H1 (cell line): ENCODE measurements at places on chromosomes 1 and 21. TPM values are rescaled to one million over a fixed set of nuclear protein-coding genes. Genes with fewer than 3 reads are reported as not detected.

Gene USP24
- 33.8 and 34.6 TPM in 2 replicates for total RNA-seq

DNA sequence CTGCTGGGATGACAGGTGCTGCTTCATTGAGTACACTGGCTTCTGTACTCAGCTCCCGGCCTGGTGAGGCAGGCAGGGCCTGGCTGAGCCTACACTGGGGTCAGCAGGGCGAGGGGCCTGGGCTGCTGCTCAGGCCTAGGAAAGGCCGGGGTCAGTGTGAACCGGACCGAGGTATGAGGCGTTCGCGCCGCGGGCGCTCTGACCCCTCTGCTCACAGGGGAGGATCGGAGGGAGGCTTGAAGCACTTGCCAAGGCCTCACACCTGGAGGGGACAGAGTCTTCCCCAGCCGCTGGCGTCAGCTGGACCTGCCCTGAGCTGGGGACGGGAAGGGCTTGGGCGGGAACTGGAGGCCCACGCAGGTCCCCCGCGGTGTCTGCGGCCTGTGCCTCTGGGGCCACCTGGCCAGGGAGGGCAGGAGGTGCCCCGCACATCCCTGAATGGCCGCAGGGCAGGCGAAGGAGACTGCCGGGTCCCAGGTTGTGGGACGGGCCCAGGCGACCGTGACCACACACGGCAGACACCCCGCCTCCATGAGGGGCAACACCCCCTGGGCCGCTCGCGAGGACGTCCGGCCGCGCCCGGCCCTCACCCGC is 466 bp downstream of the PEX10 start:
- peaks cover 14% of the 10 kb centered on the region for H3K4me1 ChIP-seq
- H3K27me3 ChIP-seq, result no peaks in the 10 kb centered on the region
- H3K4me3 ChIP-seq, result peak overlapping the region; percentile 86

DNA sequence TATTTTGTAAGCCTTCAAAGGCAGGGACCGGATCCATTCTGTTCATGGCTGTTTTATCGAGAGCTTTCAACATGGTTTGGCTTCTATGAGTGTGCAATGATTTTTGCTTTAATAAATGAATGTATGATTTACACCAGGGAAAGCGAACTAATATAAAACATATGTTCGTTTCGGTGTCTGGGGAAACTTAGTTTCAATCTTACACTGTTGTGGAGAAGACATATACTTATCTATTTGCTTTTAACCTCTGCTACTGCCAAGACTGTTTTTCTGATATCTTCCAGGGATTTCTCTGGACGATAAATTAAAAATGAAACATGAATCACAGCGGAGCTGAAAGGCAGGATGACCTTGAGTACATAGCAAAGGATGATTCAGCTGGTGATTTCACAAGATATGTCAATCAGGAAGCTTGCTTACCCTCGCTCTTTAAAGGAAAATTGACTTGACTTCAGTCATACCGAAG is 14.7 kb upstream of the CYYR1 start:
- no peaks in the 10 kb centered on the region for H3K27me3 ChIP-seq
- H3K36me3 ChIP-seq, result no peaks in the 10 kb centered on the region
- no peak overlapping the region for H3K27ac ChIP-seq
- no peaks in the 10 kb centered on the region for H3K4me1 ChIP-seq
- DNase-seq, result no peak
- H3K4me3 ChIP-seq, result no peak overlapping the region

GRCh38 chr21:26405735-26406361 is 167.2 kb downstream of the CYYR1 start:
- no peak for DNase-seq
- H3K27me3 ChIP-seq, result no peaks in the 10 kb centered on the region
- no peaks in the 10 kb centered on the region for H3K36me3 ChIP-seq
- H3K4me3 ChIP-seq, result no peak overlapping the region
- H3K4me1 ChIP-seq, result no peaks in the 10 kb centered on the region

DNA sequence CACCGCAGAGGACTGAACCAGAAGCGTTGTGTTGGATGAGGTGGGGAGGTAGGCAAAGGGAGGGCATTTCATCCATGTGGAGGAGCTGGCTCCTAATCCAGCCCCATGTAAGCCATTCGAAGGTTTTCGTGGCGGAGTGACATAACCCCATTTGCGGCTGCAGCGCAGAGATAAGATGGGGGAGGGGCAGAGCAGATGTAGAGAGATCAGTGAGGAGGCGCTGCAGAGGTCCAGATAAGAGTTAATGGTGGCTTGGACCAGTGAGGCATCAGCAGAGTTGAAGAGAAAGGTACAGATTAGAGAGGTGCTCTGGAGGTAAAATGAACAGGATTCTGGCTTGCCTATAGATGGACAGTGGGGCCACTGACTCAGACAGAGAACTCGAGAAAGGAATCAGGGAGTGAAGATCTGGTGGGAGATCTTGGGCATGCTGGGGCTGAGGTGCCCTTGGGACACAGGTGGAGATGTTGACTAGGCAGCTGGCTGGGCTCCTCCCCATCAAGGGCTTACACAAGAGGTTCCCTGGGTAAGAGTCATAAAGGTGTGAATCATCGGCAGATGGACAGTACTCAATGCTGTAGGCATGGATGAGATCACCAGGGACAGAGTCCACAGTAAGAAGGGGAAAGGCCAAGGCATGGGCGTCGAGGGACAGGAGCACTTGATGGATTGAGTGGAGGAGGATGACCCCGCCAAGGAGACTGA is 7.8 kb upstream of the PTPRF start:
- no peaks in the 10 kb centered on the region for H3K4me1 ChIP-seq
- no peak overlapping the region for H3K4me3 ChIP-seq
- no peak for DNase-seq
- no peaks in the 10 kb centered on the region for H3K36me3 ChIP-seq
- H3K27ac ChIP-seq, result no peak overlapping the region

- DNase-seq, result no peak
- H3K27me3 ChIP-seq, result peaks cover 20% of the 10 kb centered on the region
- H3K4me3 ChIP-seq, result no peak overlapping the region
- peaks cover 4% of the 10 kb centered on the region for H3K4me1 ChIP-seq
Observed at GRCh38 chr1:38605063-38605462, 254.5 kb downstream of the RRAGC start.

DNA sequence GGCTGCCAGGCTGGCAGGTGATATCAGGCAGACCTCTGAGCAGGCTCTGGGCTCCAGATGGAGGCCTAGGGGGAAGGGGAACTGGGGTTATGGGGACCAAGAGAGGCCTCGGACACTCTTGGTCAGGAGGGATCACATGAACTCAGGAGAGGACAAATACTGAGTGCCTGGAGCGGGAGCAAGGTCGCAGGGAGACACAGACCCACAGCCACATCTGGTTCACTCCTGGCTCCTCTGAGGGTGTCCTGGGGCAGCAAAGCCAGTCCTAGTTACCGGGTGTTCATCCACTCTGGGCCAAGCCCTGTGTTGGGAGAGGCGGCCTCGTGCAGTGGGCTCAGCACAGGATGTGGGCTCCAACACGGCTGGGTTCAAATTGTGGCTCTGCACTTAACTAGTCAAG is 239.0 kb downstream of the PTPRU start:
- no peaks in the 10 kb centered on the region for H3K27me3 ChIP-seq
- peaks cover 4% of the 10 kb centered on the region; the same call in 1 of the 2 replicates for H3K4me1 ChIP-seq
- H3K36me3 ChIP-seq, result no peaks in the 10 kb centered on the region
- no peak overlapping the region for H3K4me3 ChIP-seq

DNA sequence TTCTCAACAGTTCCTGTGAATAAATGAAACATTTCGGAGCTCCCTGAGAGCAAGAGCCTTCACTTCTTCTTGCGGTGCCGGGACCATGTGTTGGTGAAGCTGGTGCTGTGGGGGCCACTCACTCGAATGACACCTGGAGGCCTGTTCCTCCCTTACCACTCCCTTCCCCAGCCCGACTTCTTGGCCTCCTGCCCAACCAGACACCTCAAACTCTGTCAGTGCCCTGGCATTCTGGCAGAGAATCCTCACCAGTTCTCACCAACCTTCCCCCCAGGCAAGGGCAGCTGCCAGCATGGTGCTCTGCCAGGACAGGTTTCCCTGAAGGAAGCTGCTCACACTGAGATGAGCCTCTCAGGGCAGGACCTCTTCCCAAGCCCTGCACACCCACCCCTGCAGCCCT is 68.3 kb downstream of the MPZL1 start:
- H3K4me1 ChIP-seq, result no peaks in the 10 kb centered on the region
- H3K27me3 ChIP-seq, result no peaks in the 10 kb centered on the region
- no peak for DNase-seq

Gene LRRN2
- total RNA-seq, result 2.3 and 2.5 TPM in 2 replicates

DNA sequence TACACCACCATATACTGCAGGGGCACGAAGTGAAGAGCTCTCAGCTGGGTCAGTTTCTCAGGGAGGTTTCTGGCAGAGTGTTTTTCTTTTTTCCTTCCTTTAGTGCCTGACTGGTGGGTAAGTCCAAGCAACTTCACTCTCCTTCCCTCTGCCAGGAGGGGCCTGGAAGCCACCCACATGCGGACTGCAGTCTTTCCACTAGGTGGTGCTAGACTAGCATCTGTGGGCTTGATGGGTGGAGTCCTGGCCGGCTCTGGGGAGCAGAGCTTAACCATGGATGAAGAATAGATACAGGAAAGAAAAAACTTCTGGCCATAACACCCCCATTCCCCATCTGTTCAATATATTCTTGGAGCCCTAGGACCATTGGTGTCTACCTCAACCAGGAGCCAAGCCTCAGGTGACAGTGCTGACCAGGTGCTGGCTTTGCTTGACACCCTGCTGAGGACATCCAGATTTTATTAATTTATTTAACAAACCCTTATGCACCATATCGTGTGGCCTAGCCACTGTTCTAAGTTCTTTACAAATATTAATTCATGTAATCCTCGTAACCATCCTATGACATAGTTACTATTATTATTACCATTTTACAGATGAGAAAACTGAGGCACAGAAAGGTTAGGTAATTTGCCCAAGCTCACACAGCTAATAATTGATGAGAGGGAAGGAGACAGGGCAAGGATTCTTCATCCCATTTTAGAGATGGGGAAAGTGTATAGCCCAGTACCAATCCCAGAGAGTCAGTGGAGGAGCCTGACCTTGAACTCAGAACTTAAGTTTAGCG is 126.7 kb upstream of the CSF3R start:
- peaks cover 2% of the 10 kb centered on the region; the same call in 1 of the 2 replicates for H3K27me3 ChIP-seq
- H3K4me1 ChIP-seq, result no peaks in the 10 kb centered on the region
- no peak overlapping the region for H3K4me3 ChIP-seq
- no peaks in the 10 kb centered on the region for H3K36me3 ChIP-seq
- no peak overlapping the region for H3K27ac ChIP-seq

DNA sequence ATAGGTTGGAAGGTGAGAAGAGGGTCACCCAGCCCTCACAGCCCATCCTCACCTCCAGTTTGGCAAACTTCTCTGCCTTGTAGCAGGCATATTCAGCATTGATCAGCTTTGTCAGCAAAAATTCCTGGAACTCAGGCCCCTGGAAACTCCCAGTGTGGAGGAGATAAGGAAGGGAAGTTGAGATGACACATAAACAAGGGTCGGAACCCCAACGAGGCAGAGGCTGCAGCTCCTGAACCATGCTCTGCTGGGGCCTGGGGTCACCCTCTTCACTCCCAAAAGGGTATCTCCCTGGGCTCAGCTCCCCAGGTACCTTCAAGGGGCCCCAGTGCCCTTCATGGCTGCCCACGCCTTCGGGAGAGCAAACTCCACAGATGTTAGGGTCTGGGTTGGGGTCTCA is 60.4 kb downstream of the RAP1GAP start:
- H3K4me1 ChIP-seq, result peaks cover 7% of the 10 kb centered on the region
- H3K4me3 ChIP-seq, result no peak overlapping the region
- H3K27me3 ChIP-seq, result no peaks in the 10 kb centered on the region

Gene SGIP1
- 2.0 and 2.1 TPM in 2 replicates for total RNA-seq

Gene KRTAP12-2
- total RNA-seq, result not detected in 2 replicates

- H3K4me1 ChIP-seq, result peaks cover 5% of the 10 kb centered on the region
- H3K27ac ChIP-seq, result no peak overlapping the region
- no peak for DNase-seq
- H3K36me3 ChIP-seq, result no peaks in the 10 kb centered on the region
Observed at GRCh38 chr1:201673915-201674314, 135.0 kb downstream of the NAV1 start.
